ENCODE measurements at places on chromosomes 3 and 15.

GRCh38 chr3:17089314-17089700 is 204.6 kb downstream of the PLCL2 start:
- no peak for DNase-seq

DNA sequence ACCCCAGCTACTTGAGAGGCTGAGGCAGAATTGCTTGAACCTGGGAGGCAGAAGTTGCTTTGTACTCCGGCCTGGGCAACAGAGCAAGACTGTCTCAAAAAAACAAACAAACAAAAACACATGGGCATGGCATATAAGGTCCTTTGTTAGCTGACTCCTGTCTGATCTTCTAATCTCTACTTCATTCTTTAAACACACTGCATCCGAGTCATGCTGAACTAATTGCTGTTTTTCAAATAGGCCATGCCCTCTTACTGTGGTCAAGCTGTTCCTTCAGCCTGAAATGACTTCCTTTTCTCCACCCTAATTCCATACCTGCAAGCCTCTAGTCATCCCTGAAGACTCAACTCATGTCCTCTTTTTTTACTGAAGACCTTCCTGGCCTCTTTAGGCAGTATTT is 22.3 kb upstream of the SLMAP start:
- DNase-seq, result peak; percentile 24

DNA sequence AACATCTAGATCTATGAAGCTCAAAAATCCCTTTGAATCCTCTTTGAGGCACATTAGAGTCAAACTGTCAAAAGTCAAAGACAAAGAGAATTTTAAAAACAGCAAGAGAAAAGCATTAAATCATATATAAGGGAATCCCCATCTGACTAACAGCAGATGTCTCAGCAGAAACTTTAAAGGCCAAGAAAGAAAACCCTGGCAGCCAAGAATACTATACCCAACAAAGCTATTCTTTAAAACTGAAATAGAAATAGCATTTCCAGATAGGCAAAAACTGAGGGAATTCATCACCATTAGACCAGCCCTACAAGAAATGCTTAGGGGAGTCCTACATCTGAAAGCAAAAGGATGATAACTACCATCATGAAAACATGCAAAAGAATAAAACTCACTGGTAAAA is 211.2 kb upstream of the PDZRN3 start:
- DNase-seq, result no peak

DNA sequence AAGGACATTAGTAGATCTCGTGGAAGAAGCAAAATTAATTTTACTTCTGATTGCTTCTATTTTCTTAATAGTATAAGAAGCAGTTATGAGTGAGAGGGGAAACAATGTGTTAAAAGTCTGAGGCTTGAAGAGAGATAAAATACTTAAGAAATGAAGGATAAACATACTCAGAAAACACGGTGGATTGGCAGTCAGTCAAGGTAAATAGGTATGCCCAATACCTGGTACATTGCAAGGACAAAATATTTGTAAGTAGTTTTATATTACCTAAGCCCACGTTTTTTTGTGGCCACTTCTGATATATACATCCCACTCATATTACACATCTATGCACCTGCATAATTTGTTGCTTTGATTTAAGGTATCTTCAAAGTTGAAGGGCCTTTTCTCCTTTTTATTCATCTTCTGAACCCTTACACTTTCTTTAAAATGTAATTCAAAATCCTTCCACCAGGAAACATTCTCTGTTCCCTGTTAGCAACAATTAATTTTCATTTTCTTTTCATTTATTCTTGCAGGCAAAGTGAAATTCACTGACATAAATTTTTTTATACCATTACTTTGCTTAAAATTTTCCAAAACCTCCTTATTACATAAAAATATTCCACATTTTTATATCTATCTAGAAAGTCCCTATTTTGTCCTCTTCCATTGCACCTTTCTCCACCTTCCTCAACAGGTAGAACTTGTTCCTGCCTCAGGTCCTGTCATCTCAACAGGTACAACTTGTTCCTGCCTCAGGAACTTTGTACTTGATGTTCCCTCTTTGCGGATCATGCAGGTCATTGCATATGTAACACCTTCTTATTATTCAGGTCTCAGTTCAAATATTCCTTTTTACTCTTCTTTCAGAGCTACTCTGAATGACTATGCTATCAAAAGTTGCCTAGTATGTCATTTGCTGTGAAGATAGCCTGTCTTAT is 755.7 kb upstream of the ALCAM start:
- DNase-seq, result no peak

GRCh38 chr3:81299481-81299880 is 462.0 kb downstream of the GBE1 start:
- no peak for DNase-seq

- peak; percentile 53 for DNase-seq
These were observed 8.1 kb downstream of the PPM1M start for GRCh38 chr3:52253314-52254304.

GRCh38 chr3:50373146-50374051 is 14.1 kb upstream of the TMEM115 start:
- no peak for DNase-seq

GRCh38 chr15:82966671-82967071 is 14.2 kb upstream of the HOMER2 start:
- no peak for DNase-seq

DNA sequence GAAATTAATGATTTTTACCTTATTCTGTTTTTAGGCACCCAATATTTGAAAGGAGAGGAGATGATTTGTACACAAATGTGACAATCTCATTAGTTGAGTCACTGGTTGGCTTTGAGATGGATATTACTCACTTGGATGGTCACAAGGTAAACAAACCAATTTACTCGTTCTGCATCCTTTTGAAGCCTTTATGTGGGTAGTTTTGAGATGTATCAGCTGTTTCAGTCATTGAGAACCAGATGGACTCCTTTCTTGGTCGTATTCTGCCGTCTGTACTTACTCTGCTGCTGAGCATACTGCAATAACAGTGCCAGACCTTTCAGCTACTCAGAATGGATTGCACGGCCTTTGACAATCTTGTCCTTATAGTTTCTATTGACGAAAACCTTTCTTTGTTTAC is 13.3 kb downstream of the DNAJB11 start:
- peak; percentile 70 for DNase-seq

DNA sequence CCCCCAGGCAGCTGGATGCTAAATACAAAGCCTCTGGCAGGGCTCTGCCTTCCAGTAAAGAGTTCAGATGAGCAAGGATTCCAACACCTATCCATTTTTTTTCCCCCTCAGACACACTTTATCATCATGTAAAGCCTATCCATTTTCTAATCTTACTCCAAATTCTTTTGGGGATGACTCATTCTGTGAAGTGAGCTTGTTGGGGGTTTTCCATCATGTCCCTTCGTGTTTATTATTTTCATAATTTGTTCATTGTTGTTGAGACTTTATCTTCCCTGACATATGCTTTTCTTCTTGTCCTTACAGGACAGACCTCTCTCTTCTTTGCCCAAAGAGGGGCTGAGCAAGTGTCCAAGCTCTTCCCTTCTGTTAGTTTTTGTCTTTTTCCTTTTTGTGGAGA is 34.7 kb upstream of the SH3BP5 start:
- peak; percentile 55 for DNase-seq

- peak; percentile 52 for DNase-seq
These were observed 43.5 kb upstream of the RAF1 start for GRCh38 chr3:12707449-12707848.

DNA sequence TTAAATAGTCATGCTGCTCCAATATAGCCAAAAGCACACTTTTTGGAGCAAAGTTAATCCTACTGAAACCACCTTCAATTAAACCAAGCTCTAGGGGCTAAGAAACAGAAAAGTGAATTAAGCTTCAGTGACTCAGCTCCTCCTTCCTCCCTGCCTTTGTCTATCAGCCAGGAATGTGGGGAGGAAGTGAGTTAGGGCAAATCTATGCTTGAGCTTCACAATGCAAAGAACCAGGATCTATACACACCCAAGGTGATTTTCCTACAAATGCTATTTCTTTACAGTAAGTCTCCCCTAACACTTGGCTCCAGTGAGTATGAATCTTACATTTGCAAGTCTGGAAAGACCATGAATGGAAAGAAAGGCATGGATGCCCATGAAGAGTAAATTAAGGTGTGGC is 212.1 kb downstream of the P3H2 start:
- peak; percentile 72 for DNase-seq

DNA sequence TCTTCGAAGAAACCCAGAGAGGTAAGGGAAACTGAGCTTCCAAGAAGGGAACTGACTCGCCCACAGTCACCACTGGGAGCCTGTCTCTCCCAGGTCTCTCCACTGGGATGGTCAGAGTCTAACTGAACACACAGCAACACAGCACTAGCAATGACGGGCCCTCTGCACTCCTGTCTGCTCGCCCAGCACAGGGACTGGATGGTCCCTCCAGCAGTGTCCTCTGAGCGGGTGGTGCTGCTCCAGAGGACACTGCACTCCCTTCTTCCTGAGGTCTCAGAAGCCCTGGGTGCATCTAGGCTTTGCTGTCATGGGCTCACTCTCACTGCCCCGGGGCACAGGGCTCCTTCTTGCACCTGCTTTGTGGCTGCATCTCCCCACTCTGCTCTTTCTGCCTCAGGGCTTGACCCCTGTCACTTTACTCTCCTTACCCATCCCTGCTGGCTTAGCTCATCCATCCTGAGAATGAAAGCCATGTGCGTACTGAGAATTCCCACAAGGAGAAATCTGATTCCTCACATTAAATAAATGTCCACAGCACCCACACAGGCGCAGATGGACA is 356.6 kb downstream of the GABRG3 start:
- DNase-seq, result no peak

- peak; percentile 65 for DNase-seq
These were observed 63.7 kb downstream of the KLF15 start for GRCh38 chr3:126293370-126294082.
